RPMI8226 (cell line): ENCODE measurements at places on chromosomes 11 and 22.

GRCh38 chr22:20499769-20500168, 4.2 kb upstream of the KLHL22 start:
- no peak for DNase-seq

- DNase-seq = no peak
Measured at GRCh38 chr11:88324562-88325345, 12.8 kb downstream of the CTSC start.

GRCh38 chr22:29719899-29720645, at the start of gene CABP7:
CABP7 (plus strand) TSS chr22:29720003; CDS start chr22:29720425, 422 bp downstream.
- DNase-seq = no peak

GRCh38 chr11:73949246-73949645, 1.6 kb upstream of the DNAJB13 start:
- DNase-seq = no peak

- no peak for DNase-seq
Measured at GRCh38 chr22:35923026-35923425, 105.6 kb downstream of the RBFOX2 start.

- no peak for DNase-seq
Measured at GRCh38 chr11:111259896-111260295, 14.4 kb downstream of the POU2AF2 start.
